ENCODE measurements at places on chromosomes 5 and 9.

GRCh38 chr9:106174346-106174745, 480.0 kb downstream of the TMEM38B start:
- DNase-seq: no peak

- DNase-seq: no peak
Observed at GRCh38 chr5:13250464-13251291, 693.8 kb downstream of the DNAH5 start.

GRCh38 chr9:133545494-133546286, 11.2 kb downstream of the ADAMTSL2 start:
- DNase-seq: no peak

- DNase-seq: peak; percentile 10
Observed at GRCh38 chr5:178461004-178461730, 129.0 kb downstream of the COL23A1 start.

DNA sequence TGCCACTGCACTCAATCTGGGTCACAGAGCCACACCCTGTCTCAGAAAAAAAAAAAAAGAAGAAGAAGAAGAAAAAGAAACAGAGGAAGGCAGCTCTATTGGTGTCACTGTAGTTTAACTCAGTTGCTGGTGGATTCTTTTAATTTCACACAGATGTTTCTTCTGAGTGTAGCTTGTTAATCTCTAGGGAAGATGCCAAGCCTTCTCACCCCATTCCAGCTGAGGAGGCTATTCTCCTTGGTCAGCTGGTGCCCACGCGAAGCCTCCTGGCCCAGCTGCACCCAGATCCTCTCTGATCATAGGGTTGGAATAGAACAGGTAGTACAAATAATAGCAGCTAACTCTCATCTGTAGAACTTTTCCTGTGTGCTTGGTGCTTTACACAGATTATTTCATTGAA, 113.8 kb upstream of the SPRY4 start:
- no peak for DNase-seq

DNA sequence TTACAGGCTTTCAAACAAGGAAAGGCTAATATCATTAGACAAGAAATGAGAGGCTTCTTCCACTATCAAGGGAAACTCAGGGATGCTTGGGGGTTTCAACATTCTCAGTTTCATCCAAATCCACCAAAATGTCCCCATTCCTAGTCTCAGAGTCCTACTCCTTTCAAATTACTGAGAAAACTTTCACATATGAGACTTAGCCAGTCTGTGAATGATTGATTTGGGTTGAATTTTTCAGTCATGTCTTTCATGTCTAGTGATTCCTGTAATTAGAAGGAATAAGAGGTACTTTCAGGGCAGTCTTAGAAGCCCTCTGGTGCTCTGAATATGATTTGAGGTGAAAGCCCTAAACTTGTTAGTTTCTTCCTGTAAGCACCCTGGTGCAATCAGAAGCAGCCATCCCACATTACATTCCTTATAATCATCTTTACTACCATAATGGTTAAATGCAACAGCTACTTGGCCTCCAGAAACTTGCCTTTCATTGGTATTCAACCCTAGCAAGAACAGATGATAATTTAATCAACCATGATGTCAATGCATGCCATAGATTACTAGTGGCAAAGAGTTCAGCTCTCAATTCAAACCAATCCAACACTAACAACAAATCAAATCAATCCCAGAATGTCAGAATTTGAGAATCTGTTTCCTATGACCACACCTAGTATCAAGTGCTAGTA, 50.7 kb upstream of the RIC1 start:
- DNase-seq: no peak

DNA sequence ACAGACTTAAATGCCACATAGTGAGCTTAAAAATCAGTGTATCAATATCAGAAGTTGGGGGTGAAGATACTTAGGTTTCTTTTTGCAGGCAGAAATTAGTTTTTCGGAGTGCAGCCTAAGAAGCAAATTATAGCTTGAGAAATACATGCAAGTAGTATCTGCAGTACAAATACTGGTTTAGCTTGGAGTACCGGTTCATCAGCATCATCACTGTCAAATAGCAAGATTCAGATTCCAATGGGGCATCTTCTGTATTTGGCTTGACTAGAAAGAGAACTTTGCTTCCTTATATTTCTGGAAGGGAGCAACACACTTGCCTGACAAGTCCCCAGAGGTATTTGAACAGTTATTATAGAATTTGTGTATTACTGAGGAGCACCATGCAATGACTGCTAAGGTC, 19.8 kb downstream of the SLC31A1 start:
- DNase-seq: no peak

Measured in stimulated activated CD4-positive, alpha-beta T cell treated with anti-CD3 and anti-CD28 coated beads, TNF-alpha, amount 100 ng/mL, for 1 hour (primary cell).